ENCODE measurements at places on chromosomes 3 and 15.

DNA sequence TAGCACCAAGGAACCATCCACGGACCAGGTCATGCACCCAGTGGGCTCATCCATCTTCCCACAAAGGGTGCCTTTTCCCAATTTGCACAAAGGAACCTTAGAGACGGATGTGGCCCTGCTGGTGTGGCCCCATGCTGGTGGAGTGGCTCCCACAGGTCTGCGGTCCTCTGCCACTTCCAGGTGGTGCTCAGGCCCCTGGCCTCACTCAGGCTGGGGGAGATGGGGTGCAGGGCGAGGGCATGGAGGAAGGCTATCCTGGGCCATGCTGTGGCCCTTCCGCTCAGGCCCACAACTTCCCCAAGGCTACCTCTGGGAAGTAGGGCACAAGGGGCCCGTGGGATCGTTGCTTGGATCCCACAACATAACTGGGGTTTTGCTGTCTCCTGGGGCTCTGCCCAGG, 5.2 kb upstream of the SYNM start:
- DNase-seq: no peak
- H3K4me1 ChIP-seq: peaks cover 44% of the 10 kb centered on the region
- H3K36me3 ChIP-seq: no peaks in the 10 kb centered on the region
- H3K27ac ChIP-seq: no peak overlapping the region
- H3K27me3 ChIP-seq: peaks cover 35% of the 10 kb centered on the region

- peak overlapping the region; percentile 88 for H3K27ac ChIP-seq
- no peaks in the 10 kb centered on the region for H3K27me3 ChIP-seq
- DNase-seq: peak; percentile 12
Observed at GRCh38 chr3:2770451-2770850, 339.7 kb downstream of the IL5RA start.

- peaks cover 11% of the 10 kb centered on the region for H3K4me1 ChIP-seq
- H3K36me3 ChIP-seq: peaks cover 3% of the 10 kb centered on the region
- H3K4me3 ChIP-seq: no peak overlapping the region
- H3K27ac ChIP-seq: peak overlapping the region; percentile 70
- DNase-seq: no peak
Observed at GRCh38 chr15:70715840-70716485, 47.4 kb downstream of the UACA start.

GRCh38 chr3:25292036-25292435, 136.0 kb upstream of the RARB start:
- H3K4me3 ChIP-seq: no peak overlapping the region
- no peak overlapping the region for H3K27ac ChIP-seq
- DNase-seq: no peak
- H3K4me1 ChIP-seq: peaks cover 57% of the 10 kb centered on the region

DNA sequence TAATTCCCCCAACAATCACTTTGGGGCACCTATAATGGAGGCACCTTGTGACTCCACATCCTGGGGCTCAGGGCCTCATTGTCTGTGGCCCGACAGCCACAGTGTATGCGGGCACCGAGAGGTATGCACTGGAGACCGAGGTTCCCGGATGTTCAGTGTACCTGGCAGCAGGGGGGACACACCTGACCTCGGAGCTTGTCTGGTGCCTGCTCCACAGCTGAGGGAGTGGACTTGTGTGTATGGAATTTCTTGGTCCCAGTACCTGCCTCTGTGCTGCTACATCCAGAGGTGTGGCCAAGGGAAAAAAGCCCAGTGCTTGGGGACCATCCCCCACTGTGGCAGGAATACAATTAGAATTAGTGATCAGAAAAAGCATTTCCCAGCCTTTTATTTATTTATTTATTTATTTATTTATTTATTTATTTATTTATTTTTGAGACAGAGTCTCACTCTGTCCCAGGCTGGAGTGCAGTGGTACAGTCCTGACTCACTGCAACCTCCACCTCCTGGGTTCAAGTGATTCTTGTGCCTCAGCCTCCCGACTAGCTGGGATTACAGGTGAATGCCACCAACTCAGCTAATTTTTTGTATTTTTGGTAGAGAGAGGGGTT, 8.8 kb upstream of the AEN start:
- no peak overlapping the region for H3K27ac ChIP-seq
- no peak for DNase-seq
- H3K27me3 ChIP-seq: peaks cover 73% of the 10 kb centered on the region
- H3K36me3 ChIP-seq: no peaks in the 10 kb centered on the region
- peaks cover 26% of the 10 kb centered on the region for H3K4me1 ChIP-seq

DNA sequence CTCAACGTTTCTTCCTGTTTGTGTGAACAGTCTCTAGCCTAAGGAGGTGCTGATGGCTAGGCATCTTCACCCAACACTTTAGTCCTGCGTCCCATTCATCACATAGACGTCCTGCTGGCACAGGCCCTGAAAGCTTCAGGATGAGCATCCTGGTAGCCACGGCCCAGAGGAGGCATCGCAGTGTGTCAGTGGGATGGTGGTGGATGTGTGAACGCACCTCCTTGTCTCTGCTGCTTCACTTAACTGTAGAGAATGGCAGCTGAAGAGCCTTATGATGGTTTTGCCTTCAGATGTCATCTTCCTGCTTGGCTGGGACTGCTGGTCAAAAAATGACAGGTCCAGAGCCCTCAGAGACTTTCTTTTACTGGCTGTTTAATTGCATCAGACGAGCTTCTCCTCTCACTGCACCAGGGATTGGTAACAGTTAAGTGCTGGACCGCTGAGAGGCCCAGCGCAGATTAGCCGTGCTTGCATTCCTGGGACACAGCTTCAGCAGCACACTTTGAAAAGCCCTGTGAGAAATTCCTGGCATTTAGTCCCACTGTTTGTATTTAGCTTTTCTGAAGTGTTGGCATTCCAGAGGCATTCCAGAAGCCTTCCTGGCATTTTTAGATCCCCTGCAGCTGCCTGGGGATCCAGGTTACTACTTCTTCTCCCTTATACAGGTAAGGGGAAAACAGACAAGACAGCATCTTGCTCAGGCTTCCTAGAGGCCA, 132.4 kb upstream of the PLXNA1 start:
- H3K27me3 ChIP-seq: peaks cover 5% of the 10 kb centered on the region
- peaks cover 34% of the 10 kb centered on the region for H3K4me1 ChIP-seq
- H3K27ac ChIP-seq: peak overlapping the region; percentile 21
- no peak overlapping the region for H3K4me3 ChIP-seq
- peak; percentile 35 for DNase-seq
